PC-3 (cell line): ENCODE measurements at places on chromosomes 4 and X.
A peak's percentile ranks its signal among the peaks of the same experiment; 100 is the strongest.

DNA sequence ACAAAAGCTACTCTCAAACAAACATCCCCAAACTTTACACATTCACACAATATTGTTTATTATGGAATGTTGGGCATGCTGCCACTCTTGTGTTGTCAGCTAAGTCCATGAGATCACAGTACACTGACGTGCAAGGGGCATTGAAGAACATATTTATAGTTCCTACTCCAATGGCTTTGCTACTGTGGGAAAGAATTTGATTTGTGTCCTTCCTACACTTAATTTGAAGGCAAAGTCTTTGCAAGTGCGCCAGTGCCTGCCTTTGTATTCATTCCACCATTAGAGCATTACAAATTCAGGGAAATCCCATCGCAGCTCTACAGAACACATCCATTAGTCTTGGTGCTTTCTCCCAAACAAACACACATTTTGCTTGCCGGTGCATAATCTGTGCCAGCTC lies 45.4 kb upstream of the FTHL17 start:
- DNase-seq: no peak

DNA sequence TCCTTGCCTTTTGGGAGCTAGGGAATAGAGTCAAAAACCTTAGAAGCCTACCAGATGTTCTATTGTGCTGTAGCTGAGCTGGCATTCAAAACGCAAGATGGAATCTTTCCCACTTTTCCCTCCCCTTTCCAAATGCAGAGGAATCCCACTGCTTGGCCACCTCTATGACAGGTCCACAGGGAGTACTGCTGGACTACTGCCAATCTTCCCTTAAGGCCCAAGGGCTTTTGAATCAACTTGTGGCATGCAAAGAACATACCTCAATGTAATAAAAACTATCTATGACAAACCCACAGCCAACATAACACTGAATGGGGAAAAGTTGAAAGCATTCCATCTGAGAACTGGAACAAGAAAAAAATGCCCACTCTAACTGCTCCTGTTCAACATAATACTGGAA lies 139.2 kb upstream of the AGTR2 start:
- DNase-seq: no peak

DNA sequence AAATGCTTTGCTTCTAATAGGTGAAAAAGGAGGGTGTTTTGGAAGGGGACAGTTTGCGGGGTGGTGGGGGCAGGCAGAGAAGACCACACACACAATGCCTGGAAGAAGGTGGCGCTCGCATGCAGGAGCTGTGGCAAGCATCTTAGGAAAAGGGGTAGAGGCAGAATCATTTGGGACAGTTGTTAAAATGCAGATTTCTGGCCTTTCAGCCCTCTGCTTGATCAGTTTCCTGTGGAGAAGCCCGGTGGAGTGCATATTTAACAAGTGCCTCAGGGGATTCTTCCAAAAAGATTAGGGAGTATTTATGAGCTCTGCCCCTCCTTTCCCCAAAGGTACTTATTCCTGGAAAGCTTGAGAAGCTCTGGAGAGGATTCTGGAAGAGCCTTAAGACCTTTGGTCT lies 4.8 kb downstream of the NOCT start:
- DNase-seq: no peak

DNA sequence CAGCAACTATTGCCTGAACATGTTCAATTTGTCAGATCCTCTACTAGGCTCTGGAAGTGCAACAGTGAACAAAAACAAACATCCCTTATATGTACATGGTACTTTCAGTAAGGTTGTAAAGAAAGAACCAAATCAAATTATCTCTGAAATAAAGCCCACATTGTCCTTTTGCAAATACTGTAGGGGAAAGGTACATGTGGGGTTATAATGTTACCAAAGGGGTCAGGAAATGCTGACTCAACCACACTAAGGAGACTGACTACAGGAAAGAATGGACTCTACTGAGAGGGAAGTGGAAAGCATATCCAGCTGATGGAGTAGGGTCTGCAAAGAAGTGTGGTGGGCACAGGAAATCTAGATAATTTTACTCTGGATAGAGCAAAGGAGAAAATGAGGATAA lies 61.5 kb downstream of the PCDH18 start:
- peak; percentile 29 for DNase-seq

DNA sequence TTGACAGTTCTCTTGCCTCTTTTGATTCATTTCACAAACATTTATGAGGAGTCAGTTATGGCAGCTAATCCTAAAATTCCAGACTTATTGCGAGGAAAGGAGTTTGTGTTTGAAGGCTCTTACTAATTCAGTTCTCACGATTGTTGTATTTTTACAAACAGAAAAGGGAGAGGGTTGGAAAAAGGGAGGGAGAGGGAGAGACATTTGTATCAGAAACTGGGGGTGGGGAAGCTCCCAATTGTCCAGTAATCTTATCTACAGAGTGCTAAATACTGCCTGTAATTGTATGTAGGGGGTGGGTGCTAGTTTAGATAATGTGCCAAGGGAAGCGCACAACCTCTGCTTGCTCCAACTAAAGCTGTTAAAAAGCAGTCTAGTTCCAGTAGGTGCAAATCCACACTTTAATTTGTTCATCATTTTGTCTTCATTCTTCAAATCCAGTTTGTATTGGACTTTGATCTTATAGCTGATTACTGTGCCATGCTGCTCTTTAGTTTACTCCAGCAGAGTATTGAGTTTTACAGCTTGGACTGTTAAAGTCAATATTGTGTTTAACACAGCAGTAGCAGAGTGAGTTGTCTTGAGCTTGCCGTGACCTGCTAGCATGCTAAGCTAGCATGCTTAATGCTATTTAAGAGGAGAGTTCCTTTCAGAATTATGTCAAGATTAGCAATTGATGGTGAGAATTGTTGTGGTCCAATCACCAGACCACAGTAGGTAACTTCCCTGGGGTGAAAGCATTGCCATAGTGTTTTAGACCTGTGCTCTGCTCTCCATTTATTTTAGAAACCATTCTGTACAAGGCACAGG lies 13.9 kb downstream of the FNIP2 start:
- DNase-seq: no peak

DNA sequence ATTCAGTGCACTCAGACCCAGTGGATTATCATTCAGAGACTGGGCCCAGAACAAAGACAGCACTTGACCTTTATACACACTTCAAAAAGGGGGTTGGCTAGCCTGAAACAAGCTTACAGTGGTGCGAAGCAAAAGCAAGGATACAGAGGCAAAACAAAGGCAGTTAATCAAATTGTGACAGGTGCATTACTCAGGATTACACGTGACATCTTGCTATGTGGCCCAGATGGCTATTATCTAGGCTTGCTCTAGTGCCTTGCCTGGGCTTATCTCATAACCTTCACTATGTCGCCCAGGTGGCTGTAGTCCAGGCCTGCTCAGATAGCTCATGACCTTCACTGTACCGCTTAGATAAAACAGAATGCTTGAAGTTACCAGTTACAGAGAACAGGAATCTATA lies 1092.1 kb upstream of the PRKX start:
- DNase-seq: no peak

DNA sequence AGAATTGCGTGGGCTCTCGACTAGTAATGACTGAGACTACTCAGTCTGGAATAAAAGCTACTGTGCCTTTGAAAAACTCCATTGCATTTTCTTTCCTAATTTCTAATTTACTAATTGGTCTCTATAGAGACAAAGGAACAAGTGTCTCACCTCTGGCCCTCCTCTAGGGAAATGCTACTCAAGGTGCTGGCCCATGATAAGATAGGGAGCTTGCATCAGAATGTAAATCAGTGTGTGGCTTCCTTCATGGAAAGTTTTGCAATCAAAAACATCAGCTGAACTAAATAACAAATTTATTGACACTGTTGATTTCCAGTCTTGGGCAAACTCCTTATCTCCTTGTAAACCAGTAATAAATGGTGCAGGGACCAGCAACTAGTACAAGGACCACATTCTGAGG lies 81.8 kb downstream of the SRPX start:
- no peak for DNase-seq

DNA sequence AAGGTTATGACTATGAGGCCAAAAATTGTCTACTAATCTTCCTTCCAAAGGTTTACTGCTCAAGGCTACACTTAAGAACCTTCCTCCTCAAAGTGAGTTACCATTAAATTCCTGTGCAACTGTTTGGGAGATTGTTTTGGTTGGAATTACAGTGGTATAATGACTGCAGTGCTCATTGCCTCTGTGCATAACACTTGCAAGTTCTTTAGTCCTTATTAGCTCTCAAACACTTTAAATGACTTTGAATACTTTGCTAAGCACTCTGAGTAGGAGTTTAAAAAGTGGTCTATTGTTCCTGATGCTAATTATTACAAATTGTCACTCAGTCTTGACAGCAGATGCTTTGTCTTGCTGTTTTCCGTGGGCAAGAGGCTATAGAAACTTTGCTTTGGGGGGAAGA lies 422.8 kb upstream of the PABPC4L start:
- DNase-seq: no peak

DNA sequence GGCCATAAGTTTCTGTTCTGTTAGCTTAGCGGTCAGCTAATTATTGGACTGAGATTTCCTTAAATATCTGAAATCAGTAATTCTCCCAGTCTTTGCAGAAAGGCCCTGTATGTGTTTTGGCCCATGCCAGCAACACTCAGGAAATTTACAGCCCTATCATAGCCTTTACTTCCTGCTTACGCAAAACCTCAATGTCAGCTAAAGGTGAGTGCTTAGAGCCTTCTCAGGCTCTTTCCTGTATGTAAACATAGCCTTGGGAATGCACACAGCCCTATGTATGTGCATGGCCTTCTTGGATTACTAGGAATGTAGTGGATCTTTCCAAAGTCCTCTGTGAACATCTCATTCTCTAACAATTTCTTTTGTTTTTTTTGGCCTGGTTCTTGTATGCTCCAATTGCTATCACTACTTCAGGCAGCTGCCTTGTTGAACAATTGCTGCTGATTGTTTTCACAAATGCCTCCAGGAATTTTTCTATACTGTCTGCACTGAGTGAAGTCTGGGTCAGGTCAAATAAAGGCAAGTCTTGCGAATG lies 200.0 kb downstream of the PPP1R2C start:
- DNase-seq: no peak

GRCh38 chr4:2817701-2818350 lies 24.9 kb downstream of the SH3BP2 start:
- DNase-seq: peak; percentile 43

DNA sequence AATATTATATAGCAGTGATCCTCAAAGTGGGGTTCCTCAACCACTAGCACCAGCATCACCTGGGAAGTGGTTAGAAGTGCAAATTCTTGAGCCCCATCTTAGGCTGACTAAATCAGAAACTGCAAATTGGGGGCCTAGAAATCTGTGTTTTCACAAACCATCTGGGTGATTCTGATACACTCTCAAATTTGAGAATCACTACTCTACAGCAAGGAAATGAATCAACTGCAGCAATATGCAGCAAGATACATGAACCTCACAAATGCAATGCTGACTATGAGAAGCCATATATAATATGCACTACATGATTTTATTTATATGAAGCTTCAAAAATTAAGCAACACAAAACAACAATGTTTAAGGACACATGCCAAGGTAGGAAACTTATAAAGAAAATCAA lies 36.2 kb upstream of the IRS4 start:
- DNase-seq: no peak
